Heart left ventricle (tissue), 16 donors: ENCODE measurements at places on chromosomes 3 and 15. TPM values are rescaled to one million over a fixed set of nuclear protein-coding genes. Genes with fewer than 3 reads are reported as not detected.

Gene CGNL1
- 4.9 TPM for polyA plus RNA-seq

Gene OR5K2
- polyA plus RNA-seq, result not detected

Gene CLDN1
- polyA plus RNA-seq, result 0.11 TPM

Gene GPR27
- 0.57 TPM for polyA plus RNA-seq

Gene MTFMT
- polyA plus RNA-seq, result 14.4 TPM

- DNase-seq, result peak; percentile 89
- no peaks in the 10 kb centered on the region for H3K27me3 ChIP-seq
- H3K4me3 ChIP-seq, result no peak overlapping the region
- H3K27ac ChIP-seq, result no peak overlapping the region
- H3K36me3 ChIP-seq, result peaks cover 59% of the 10 kb centered on the region
These were observed 72.4 kb downstream of the TBC1D2B start for GRCh38 chr15:78004919-78005634.

- H3K27me3 ChIP-seq, result no peaks in the 10 kb centered on the region
- peak; percentile 59 for DNase-seq
These were observed 1.0 kb downstream of the KLHL18 start for GRCh38 chr3:47283591-47284364.

- no peak overlapping the region for H3K4me3 ChIP-seq
- H3K4me1 ChIP-seq, result no peaks in the 10 kb centered on the region
- H3K36me3 ChIP-seq, result no peaks in the 10 kb centered on the region
These were observed 608.1 kb upstream of the UBE2E2 start for GRCh38 chr3:22594990-22595389.

Gene A4GNT
- polyA plus RNA-seq, result not detected

DNA sequence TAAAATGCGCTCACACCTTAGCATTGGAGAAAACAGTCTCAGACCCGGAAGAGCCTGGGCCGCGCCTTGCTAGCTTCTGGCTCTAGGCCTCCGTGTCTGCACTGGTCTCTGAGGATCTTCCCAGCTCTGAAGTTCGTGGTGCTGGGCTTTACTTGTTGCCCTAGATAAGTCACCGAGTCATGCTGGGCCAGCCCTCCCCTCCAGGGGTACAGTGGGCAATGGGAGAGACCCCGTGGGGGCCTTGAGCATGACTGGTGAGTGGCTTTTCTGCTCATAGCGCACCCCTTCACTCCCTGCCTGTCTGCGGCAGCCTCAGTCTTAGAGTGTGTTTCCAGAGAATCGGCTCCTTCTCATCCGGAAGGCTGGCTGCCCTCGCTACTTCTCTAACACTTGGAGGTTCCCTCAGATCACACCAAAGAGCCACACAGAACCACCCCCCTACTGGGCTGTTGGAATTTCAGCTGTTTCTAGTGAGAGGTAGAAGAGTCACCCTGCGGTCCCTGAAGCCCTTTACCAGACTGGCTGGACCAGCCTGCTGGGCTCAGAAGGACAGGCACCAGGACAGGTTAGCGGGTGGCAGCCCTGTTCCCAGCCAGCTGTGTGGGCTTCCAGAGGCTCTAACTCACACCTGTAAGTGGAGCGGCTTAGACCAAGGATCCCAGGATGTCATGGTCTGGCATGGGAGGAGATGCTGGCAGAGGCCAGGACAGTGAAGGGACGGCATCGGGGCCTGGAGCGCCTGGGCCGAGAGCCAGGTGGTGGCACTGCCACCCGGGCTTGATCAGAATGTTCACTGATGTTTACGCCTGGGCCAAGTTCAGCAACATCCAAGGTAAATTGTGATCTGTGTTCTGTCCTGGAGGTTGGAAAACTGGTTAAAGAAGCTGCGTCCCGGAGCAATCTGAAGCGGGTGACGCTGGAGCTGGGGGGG is 17.9 kb downstream of the ALDH1A3 start:
- H3K36me3 ChIP-seq, result no peaks in the 10 kb centered on the region
- no peaks in the 10 kb centered on the region for H3K27me3 ChIP-seq
- no peak overlapping the region for H3K27ac ChIP-seq
- H3K4me1 ChIP-seq, result no peaks in the 10 kb centered on the region
- H3K4me3 ChIP-seq, result no peak overlapping the region

DNA sequence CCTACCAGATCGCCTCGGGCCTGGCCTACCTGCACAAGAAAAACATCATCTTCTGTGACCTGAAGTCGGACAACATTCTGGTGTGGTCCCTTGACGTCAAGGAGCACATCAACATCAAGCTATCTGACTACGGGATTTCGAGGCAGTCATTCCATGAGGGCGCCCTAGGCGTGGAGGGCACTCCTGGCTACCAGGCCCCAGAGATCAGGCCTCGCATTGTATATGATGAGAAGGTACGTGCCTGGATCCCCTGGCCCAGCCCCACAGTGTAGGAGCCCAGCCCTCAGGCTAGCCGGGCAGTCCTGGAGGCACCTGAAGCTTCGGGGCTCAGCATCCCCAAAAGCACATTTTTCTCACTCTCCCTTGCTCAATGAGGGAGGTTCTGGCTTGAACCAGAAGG is 135.8 kb downstream of the LRRK1 start:
- H3K27ac ChIP-seq, result no peak overlapping the region
- H3K4me3 ChIP-seq, result no peak overlapping the region
- peaks cover 5% of the 10 kb centered on the region for H3K36me3 ChIP-seq
- no peaks in the 10 kb centered on the region for H3K27me3 ChIP-seq
- no peaks in the 10 kb centered on the region for H3K4me1 ChIP-seq

DNA sequence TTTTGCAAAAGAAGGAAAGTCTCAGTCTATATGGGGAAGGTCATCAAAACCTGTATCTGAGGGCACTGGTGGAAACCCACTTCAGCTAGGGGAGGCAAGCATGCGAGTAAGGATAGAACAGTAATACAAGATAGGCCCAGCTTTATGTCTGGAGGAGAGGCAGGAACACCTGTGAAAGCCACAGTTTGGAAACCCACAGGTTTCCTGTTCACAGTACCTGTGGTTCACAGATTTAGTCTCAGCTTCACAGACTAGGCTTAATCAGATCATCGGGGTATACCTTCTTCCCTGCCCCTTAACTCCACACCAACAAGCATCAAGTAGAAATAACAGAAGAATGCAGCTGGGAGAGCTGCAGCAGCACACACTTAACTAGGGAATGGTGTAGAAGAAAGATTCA is 36.2 kb downstream of the C2CD4B start:
- H3K4me3 ChIP-seq, result no peak overlapping the region
- no peaks in the 10 kb centered on the region for H3K36me3 ChIP-seq
- H3K27ac ChIP-seq, result no peak overlapping the region
- H3K4me1 ChIP-seq, result no peaks in the 10 kb centered on the region
- no peak for DNase-seq

Gene STAG1
- polyA plus RNA-seq, result 7.2 TPM

DNA sequence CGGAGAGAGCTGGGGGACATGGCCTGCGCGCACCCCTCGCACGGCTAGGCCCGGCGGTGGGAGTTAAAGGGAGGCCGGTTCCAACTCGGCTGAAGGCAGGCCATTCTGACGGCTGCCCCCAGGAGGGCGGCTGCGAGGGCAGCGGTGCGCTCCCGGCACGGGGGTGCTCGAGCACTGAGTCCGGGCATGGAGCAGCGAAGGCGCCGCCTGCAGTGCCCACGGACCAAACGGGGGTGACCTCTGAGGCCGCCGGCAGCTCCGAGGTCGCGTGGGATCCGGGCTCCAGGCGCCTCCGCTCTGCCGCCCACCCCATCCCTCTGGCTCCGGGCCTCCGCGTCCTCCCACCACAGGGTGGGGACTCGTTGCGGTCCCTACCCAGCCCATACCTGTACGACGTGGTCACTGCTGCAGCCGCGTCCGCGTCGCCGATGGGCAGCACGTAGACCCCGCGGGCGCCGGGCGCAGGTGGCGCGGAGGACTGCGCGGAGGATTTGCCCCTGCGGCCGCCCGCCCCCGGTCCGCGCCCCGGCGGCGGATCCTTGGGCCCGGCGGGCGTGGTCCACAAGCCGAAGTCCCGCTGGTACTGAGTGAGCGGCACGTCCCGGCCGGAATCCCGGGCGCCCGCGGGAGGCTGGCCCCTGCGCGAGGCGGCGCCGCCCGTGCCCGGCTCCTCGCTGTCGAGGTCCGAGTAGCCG is 469 bp downstream of the MAP6D1 start:
- DNase-seq, result peak; percentile 27
- peaks cover 13% of the 10 kb centered on the region for H3K36me3 ChIP-seq

DNA sequence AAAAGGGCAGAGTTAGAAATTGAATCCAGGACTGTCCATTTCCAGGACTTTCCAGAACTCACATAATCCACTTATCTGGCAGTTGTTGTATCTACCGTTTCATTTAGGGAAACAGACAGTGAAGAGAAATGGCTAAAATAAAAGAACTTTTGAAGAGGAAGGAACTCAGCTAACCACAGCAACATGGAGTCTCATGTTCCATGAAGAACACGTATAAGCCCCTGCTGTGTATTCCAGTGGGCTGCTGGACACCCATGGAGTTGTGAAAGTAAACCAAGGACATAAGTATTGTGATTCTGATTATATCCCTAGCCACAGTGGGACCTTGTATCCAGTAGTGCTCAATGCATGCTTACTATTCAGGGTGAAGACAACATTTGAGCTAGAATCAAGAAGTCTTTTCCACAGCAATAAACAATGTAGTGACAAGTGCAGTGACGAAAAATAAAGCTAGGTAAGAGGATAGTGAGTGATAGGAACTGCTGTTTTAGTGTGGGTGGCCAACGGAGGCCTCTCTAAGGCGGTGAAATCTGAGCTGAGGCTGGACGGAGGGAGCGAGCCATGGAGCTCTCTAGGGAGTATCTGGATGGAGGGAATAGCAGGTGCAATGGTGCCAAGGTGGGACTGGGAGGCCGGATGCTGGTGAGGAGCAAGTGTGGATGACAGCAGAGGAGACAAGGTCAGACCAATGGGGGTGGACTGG is 26.8 kb upstream of the TRH start:
- H3K4me3 ChIP-seq, result no peak overlapping the region
- DNase-seq, result no peak
- H3K36me3 ChIP-seq, result no peaks in the 10 kb centered on the region
- no peaks in the 10 kb centered on the region for H3K4me1 ChIP-seq
- H3K27ac ChIP-seq, result no peak overlapping the region
- peaks cover 7% of the 10 kb centered on the region for H3K27me3 ChIP-seq

DNA sequence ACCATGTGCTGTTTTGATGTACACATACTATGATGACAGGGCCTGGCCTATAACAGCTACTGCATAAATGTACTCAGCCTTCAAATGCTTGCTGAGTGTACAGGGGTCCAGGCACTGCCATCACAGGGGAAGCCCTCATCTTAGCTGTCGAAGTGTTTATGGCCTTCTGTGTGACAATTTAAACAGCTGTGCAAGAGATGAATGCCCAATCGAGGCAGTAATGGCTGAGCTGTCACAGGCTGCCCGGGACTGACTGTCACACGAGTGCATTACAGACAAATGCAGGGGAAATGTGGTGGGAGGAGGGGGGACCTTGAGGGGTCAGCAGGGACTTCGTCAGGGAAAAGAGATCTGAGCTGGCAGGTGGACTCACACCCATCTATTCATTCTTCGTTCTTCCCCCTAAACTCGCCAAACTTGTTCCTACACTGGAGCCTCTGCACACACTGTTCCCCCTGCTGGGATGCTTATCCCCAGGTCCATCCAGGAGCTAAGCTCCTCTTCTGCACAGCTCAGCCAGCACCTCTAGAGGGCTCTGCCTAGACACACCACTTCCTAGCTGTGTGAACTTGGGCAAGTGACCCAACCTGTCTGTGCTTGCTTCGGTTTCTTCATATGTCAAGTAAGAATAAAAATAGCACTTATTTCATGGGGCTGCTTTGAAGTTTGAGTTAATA is 156.2 kb upstream of the IQSEC1 start:
- H3K4me3 ChIP-seq, result no peak overlapping the region
- no peaks in the 10 kb centered on the region for H3K36me3 ChIP-seq
- DNase-seq, result no peak
- H3K27me3 ChIP-seq, result peaks cover 4% of the 10 kb centered on the region
- peaks cover 6% of the 10 kb centered on the region for H3K4me1 ChIP-seq

DNA sequence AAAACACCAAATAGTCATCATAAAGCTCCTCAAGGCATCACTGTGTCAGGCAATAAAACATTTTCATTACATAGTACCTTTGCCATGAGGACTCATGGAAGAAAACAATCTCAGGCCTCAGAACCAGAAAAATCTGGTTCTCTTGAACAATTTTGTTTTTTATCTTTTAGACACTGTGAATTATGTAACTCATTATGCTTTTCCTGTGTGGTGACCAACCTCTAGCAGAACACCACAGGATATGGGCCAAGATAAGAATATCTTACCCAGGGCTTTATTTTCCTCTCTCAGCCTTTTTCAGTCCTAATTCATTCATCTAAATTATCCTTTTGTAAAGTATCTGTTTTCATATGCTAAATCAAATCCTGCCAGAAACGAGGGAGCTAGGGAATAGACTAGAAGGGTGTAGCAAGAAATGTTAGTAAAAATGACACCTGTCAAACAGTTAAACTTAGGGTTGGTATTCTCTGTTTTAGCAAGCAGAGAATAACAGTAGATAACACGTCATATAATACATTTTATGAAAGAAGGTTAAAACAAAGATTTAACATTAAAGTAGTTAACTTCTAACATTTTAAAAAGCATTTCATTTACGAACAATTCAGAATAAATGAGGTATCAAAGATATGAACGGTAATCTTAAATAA is 111.1 kb downstream of the FBXL22 start:
- H3K27me3 ChIP-seq, result no peaks in the 10 kb centered on the region
- no peak for DNase-seq
- no peak overlapping the region for H3K27ac ChIP-seq
- H3K4me1 ChIP-seq, result no peaks in the 10 kb centered on the region
- H3K36me3 ChIP-seq, result peaks cover 100% of the 10 kb centered on the region

GRCh38 chr15:27061739-27062138 is 90.8 kb downstream of the GABRG3 start:
- no peaks in the 10 kb centered on the region for H3K4me1 ChIP-seq
- no peak overlapping the region for H3K4me3 ChIP-seq
- no peak overlapping the region for H3K27ac ChIP-seq
- H3K27me3 ChIP-seq, result no peaks in the 10 kb centered on the region

DNA sequence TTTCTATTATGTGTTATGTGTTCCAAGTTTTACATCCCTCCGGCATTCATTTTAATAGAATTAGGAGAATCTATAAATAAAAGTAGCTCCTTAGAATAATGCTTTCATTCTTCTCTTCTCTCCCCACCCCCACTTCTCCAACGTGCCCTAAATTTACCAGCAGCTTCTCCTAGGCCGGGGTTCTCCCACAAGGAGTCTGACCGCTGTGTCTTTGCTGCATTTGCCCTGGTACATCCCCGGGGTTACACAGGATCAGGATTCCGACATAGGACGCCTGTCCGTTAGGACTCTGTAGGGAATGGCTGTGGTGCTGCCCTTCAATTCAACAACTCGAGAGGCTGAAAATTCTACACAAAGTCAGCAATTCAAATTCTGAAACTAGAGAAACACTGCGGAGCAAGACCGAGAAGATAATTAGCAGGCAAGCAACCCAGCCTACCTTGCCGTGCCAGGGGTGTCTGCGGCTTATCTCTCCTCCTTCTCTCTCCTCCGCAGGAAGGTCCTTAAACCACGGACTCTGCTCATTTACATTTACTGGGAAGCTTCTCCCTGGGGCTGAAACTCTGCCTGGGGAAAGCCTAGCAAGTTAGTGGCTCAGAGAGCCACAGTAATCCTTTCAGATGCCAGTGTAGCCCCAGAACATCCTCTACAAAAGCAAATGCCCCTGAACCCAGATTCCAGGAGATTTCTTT is 18.8 kb downstream of the PCSK6 start:
- no peaks in the 10 kb centered on the region for H3K36me3 ChIP-seq
- H3K27ac ChIP-seq, result peak overlapping the region; percentile 81
- H3K4me1 ChIP-seq, result peaks cover 21% of the 10 kb centered on the region
